Glutamatergic neuron (in vitro differentiated cells): ENCODE measurements at places on chromosomes 11 and 22.

DNA sequence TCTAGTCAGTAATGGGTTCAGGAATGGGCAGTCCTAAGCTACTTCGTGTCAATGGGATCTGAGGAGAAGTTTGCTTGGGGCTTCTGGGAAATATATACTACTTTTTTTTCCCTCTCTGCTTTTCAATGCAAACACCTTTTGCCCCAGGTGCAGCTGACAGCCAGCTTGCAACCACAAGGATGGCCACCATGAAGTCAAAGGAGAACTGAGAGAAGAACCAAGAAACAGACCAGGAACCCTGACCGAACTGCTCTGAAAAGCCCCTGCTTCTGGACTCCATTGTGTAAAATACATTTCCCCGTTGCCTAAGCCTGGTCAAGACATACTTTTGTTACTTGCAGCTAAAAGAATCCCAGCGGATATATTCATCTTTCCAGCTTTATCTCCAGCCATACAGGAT, 20.1 kb upstream of the CD44 start:
- DNase-seq = no peak

DNA sequence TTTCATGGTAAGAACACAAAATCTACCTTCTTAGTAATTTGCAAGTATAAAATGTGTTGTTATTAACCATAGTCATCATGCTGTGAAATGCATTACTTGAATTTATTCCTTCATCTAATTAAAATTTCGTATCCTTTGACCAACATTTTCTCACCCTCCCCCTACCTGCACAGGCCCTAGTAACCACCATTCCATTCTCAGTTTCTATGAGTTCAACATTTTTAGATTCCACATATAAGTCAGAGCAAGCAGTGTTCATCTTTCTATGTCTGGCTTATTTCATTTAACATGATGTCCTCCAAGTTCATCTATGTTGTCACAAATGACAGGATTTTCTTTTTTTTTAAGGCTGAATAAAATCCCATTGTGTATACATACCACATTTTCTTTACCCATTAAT, 43.5 kb upstream of the CCDC179 start:
- DNase-seq = no peak

GRCh38 chr22:26648528-26649388, 8.6 kb upstream of the MIAT start:
- no peak for DNase-seq

- no peak for DNase-seq
Observed at GRCh38 chr11:94658888-94659287, 91.7 kb downstream of the PIWIL4 start.

DNA sequence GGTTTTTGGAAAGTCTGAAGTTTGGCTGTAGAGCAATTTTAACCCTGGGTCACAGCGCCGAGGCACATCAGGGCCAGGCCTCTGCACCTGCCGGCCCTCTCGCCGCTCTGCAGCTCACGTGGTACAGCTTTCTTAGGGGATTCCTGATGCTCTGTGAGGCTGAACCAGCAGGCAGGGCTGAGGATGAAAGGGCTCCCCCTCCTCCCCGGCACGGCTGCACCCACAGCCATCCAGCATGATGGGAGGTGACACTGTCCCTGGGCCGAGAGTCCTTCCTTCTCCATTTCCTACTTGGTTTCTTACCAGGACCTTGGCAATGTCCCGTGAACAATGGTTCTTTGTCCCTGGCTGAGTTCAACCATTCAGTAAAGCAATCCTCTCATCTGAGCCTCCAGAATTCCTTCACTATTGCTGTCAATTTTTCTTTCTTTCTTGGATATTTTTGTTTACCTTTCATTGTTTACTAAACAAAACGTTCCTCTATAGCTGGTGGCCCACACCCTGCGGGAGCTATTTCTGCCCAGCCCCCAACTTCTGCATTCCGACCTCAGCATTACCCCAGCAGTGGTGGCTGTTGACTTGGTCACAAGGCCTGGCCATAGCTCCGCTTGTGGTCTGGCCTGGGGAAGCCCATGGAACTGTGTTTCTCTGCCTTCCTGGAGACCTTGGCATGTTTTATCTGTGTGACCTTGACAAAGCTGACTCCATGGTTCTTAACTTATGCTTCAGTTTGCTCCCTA, 172.8 kb upstream of the B3GAT1 start:
- no peak for DNase-seq
